Hepatocyte (in vitro differentiated cells): ENCODE measurements at places on chromosomes 6 and 20.

DNA sequence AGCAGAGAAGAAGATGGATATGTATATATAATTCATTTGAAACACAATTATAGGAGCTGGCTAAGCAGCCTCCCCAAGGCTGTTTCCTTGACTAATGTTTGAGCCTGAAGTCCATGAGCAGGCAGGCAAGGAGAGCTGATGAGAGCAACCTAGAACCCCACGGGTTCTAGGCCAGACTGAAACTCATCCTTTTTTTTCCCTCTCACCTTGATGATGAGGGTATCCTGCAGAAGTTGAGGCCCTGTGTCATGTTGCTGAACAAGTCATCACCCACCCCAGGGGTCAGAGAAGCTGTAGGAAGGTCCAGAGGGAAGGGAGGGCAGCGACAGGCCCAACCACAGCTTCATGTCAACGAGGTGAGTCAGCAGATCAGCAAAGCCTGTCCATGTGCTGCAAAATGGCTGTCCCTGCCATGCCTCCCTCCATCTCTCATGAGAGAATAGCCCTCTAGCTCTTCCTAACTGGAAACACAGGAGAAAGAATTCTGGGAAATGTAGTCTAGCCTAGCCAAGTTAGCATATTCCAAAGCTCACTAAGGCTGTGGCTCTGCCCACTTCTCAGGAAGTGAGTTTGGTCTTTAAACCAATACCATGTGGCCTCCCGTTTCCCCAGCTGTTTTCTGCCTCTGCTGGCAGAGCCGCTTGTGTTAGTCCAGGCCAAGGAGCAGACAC is 91.3 kb upstream of the DTNBP1 start:
- no peak for DNase-seq

DNA sequence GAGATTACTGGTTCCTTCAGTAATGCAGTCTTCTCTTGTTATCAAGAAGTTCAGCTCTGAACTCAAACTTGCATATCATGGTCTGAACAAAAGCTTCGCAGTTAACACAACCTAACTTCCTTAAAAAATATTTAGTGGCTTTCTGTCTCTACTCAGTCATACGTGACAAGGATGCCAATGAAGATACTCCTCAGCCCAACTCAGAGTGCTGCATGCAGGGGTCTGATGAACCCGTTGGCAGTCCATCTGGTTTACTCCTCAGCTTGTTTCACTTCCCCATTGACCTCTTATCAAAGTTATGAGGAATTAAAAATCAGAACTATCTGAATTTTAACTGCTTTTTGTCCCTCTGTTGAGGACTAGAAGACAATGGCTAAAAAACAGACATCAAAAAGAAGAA is 56.6 kb upstream of the RIN2 start:
- no peak for DNase-seq

DNA sequence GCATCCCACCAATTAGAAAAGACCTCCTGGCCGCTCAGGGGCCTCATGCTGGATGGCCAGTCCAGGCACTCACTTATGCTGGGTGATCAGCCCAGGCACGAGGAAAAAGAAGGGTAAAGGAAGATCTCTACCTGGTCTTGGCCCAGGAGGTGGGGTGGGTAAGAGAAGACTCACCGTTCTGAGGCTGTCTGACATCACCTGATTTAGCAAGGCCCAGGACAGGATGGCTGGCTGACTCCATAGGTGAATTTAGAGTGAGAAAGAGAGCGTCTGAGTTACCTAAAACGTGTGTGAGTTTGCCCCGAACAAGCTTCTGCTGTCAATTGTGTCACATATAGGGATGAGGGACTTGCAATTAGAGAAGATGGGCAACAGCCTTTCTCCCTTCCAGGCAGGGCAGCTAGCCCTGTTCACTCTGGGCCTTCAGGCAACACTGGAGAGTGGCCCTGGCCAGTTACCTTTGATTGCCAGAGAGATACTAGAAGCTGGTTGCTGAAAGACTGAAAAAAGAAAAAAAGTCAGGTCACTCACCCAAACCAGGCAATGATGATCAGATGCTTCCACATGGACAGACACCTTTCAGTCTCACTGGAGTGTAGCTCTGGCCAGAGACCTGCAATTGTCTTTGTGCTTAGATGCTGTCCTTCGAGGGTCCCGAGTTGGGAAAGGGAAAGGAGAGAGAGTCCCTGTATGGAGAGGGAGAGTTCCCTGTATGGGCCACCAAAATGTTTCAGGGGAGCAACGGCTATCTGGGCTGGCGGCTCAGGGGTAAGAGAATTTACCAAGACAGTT is 35.7 kb upstream of the IER3 start:
- no peak for DNase-seq

DNA sequence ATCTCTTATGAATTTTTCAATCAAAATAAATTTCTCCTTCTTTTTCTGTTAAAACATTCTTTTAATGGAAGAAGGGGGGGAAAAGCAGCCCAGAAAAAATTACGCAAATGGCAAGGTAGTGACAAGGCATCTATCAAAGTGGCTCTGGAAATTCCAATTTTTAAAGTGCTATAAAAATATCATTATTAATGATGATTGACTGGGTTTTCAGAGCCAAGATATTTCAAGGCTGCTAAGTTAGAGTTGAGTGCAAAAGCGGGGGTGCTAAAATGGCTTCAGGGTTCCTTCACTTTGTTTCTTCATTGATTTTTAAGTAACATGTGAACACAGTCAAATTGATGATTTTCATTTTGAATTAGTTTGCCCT is 171.6 kb upstream of the CITED2 start:
- no peak for DNase-seq

DNA sequence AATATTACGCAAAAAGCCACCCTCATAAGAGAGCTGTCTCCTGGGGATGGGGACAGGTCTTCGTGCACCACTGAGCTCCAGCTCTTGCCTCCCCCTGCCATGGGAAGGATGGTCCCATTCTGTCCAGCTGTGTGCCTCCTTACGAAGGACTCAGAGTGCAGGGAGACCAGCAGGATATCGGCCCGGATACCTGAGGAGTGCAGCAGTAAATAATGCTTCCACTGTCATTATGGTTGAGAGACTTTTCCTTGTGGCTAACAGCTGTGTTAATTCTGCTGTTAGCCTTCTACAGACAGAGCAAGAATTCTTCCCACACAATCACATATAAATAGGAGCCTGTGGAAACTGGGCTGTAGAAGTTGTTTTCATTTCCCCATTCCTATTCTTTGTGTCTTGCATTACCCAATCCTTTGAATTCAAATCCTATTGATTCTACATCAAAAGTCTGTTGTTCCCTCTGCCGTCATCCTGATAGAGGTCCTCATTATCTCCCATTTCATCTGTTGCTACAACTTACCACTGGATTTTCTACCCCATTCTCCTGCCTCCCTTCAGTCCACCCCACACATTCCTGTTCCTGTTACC is 364.6 kb upstream of the SOX4 start:
- no peak for DNase-seq

DNA sequence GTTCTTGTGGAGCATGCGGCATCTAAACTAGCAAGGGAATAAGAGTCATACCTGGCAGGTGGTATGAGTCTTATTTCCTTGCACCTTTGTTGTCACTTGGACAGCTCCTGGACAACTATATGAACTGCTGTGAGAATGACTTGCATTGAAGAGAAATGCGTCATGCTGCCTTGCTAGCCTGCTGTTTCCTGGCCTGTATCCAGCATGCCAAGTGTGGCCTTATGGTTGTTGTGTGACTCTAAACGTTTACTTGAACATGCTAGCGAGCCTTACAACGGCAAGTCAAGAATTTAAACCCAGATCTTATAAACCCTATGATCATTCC is 90.4 kb downstream of the CEP162 start:
- no peak for DNase-seq

- DNase-seq = no peak
Measured at GRCh38 chr20:14902432-14903089, 565.1 kb upstream of the FLRT3 start.

DNA sequence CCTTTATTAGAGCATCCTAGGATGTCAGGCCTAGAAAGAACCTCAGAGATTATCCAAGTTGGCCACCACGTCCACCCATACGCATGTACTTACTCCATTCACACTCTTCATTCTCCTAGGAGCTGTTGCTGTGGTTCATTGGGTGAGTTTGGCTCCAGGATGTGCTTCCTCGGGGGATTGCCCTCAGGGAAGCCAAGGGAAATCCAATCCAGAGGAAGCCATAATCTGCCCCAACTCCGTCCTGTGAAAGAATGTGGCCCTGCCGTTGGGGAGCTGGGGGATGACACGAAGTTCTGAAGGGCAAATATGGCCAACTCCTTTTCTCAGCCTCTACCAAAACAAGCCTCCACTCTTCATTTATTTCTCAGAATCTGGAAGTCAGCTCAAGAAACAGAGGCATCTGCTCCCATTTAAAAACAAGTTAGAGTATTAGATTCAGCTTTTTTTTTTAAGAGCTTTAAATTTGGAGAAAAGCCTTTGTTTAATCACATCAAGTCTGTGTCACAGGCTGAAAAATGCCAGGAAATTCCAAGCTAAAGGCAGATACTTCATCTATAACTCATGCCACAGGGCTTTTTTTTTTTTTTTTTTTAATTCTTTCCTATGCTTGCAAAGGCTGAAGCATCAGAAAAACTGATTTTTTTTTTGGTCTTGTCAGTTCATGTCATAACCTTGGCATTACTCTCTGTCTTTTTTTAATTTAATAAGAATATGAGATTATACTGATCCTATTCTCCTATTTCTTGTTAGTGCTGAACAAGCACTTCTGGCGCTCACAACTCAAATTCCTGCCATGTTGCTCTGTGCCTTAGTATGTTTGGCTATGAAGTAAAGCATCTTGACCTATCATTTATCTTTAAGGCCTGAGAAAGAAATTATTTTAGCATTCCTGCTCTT is 480.9 kb upstream of the MARCKS start:
- no peak for DNase-seq

- DNase-seq = no peak
Measured at GRCh38 chr6:46103441-46104115, 26.2 kb upstream of the ENPP4 start.

DNA sequence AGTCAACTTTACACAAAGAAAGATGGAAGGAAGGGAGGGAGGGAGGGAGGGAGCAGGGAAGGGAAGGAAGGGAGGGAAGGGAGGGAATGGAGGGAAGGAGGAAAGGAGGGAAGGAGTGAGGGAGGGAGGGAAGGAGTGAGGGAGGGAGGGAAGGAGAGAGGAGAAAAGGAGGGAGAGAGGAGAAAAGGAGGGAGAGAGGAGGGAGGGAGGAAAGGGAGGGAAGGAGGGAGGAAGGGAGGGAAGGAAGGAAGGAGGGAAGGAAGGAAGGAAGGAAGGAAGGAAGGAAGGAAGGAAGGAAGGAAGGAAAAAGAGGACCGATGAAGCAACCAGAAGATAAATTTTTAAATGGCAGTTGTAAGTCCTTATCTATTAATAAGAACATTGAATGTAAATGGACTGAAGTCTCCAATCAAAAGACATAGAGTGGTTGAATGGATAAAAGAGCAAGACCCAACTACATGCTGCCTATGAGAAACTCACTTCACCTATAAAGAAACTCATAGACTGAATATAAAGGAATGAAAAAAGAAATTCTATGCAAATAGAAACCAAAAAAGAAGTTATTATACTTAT is 5.7 kb upstream of the DEFB129 start:
- no peak for DNase-seq

DNA sequence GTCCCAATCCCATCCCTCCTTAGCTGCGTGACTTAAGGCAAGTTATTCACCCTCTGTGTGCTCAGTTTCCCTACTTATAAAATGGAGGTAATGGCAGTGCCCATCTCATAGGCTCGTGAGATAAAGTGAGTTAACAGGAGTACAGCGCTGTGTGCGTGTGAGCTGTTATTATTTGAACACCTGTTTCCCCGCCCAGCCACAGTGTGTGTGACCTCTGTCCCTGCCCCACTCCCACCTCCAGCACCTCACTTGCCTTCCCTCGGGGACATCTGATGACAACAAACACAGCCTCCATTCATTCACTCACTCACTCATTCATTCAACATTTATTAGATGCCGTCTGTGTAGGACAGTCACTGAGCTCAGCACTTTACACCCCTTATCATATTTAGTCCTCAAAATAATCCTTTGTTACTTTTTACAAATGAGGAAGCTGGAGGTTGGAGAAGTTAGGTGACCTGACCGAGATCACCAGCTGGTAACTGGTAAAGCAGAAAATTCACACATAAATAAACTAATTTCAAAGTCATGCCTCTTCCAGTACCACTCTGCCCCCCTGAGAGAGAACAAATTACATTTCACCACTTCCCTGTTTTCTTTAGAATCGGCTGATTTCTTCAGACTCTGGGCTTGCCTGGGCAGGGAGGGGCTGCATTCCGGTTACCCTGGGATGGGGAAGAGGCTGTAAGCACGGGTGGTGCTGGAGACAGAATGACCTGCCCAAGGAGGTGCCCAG is 58.6 kb downstream of the CPNE5 start:
- peak; percentile 61 for DNase-seq

- no peak for DNase-seq
Measured at GRCh38 chr6:143140767-143141166, 80.1 kb downstream of the AIG1 start.

DNA sequence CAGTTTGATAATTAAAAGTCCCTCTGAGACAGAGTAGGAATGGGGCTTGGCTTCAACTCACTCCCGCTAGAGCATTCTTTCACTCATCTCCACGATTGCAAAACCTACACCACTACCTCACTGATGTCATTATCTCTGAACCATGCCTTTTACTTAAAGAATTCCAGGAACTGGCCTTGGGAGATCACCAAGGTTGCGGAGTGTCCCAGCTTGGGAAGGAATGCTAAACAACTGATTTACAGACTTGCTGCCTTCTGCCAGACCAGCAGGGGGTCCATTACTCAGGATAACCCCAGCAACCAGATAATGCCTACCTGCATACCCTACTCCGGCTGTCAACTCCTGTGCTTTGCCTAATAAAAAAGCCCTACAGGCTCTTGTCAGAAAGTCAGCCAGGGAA is 102.2 kb upstream of the RALGAPA2 start:
- peak; percentile 31 for DNase-seq

- peak; percentile 77 for DNase-seq
Measured at GRCh38 chr6:169810066-169810989, 58.9 kb downstream of the ERMARD start.

DNA sequence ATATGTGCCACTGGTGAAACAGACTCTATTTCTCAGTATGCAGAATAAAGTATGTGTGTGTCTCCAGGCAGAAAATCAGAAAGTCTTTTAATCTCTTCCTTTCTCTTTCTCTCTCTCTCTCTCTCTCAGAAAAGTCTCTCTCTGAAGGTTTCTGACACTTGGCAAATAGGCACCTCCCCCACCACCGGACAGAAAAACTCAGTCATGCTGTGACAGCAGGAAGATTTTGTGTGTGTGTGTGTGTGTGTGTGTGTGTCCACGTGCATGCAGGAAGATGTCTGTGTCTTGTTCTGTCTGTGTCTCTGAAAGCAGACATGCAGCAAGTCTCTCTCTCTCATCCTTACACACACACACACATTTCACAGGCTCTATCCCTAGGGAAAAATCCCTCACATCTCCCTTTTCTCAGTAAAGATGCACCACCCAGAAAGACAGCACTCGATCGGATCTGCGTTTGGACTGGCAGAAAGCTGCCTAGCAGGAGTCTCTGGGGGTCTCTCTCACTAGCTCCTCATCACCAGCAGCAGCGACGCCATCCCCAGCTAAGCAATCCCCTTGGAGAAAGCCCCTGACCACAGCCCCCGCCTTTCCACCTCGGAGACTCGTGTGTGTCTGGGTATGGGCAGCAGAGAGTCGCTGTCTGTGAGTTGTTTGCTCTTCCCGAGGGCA is 98.3 kb downstream of the EDN3 start:
- DNase-seq = no peak

GRCh38 chr6:159686703-159687102 is 6.3 kb downstream of the SOD2 start:
- no peak for DNase-seq

GRCh38 chr6:80304014-80304413 is 197.5 kb downstream of the BCKDHB start:
- no peak for DNase-seq

GRCh38 chr6:105566503-105566902 is 163.6 kb upstream of the PREP start:
- no peak for DNase-seq
